ENCODE measurements at places on chromosomes 11 and 22. TPM values are rescaled to one million over a fixed set of nuclear protein-coding genes. Genes with fewer than 3 reads are reported as not detected.
A peak's percentile ranks its signal among the peaks of the same experiment; 100 is the strongest.

SYT12 gene
- 1.1 TPM for polyA plus RNA-seq

GLB1L2 gene
- 4.8 TPM for polyA plus RNA-seq

MAML2 gene
- polyA plus RNA-seq = 7.5 TPM

SLC35F2 gene
- 30.8 TPM for polyA plus RNA-seq

GAB4 gene
- polyA plus RNA-seq = not detected

WNT7B gene
- 0.15 TPM for polyA plus RNA-seq

DNA sequence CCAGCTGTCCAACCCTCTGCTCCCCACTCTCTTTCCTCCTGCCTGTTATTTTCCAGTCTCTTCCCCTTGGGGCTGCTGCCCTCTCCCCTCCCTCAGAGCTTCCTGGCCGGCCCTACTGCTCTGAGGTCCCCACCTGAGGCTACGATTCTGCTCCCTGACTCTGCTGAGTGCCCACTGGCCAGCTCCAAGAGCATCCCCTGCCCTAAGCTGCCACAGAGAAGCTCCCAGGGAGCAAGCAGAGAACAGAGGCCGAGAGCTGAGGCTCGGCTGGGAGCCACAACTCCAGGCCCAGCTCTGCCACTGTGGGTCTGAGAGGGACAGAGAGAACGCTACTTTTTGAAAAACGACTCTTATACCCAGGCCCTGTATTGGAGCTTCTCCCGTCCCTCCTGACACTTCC is 61.1 kb downstream of the CHRDL2 start:
- no peak for DNase-seq

DNA sequence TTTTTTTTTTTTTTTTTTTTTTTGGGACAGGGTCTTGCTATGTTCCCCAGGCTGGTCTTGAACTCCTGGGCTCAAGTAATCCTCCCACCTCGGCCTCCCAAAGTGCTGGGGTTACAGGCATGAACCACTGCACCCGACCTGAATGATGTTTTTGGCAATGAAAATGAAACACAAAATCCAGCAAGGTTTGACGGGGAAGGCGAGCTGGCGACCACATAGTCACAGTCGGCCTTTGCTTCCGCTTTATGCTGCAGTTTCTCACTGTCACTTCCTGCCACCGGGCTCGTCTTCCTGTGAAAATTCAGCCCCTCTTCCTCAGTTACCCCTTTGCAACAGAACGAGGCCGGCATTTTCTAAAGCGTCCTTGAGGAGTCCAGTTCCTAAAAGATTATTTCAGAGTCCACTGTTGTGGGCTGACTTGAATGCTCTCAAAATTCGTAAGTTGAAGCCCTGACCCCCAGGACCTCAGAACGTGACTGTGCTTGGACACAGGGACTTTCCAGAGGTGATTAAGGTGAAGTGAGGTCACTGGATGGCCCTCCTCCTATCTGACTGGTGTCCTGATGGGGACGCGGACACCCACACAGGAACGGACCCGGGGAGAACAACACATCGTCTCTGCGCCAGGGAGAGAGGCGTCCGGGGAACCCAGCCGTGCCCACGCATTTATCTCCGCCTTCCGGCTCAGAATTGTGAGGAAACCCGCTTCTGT is 2.9 kb upstream of the BID start:
- no peak for DNase-seq

- no peak for DNase-seq
Observed at GRCh38 chr11:14306481-14306880, 52.5 kb downstream of the RRAS2 start.

DNA sequence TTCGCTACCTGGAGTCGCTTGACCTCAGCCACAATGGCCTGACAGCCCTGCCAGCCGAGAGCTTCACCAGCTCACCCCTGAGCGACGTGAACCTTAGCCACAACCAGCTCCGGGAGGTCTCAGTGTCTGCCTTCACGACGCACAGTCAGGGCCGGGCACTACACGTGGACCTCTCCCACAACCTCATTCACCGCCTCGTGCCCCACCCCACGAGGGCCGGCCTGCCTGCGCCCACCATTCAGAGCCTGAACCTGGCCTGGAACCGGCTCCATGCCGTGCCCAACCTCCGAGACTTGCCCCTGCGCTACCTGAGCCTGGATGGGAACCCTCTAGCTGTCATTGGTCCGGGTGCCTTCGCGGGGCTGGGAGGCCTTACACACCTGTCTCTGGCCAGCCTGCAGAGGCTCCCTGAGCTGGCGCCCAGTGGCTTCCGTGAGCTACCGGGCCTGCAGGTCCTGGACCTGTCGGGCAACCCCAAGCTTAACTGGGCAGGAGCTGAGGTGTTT is 12.8 kb downstream of the TSKU start:
- DNase-seq = no peak

GRCh38 chr11:133500435-133500834 is 31.9 kb downstream of the OPCML start:
- no peak for DNase-seq

DNA sequence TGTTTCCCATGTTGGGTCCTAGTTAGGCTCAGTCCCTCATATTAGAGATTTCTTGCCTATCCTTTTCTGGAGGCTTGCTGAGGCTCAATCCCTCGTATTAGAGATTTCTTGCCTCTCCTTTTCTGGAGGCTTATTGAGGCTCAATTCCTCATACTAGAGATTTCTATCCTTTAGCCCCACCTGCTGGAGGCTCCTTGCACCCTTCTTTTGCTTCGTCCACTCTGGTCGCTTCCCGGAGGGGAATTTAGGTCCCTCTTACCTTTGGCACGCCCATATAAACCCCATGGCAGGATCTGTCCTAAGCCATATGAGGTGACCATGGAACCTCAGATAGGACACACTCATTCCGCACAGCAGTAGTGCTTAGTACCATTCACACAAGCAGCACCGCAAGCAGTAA is 15.9 kb downstream of the CYP2D6 start:
- no peak for DNase-seq

- DNase-seq = no peak
Observed at GRCh38 chr11:20156280-20156875, 3.9 kb downstream of the DBX1 start.

DNA sequence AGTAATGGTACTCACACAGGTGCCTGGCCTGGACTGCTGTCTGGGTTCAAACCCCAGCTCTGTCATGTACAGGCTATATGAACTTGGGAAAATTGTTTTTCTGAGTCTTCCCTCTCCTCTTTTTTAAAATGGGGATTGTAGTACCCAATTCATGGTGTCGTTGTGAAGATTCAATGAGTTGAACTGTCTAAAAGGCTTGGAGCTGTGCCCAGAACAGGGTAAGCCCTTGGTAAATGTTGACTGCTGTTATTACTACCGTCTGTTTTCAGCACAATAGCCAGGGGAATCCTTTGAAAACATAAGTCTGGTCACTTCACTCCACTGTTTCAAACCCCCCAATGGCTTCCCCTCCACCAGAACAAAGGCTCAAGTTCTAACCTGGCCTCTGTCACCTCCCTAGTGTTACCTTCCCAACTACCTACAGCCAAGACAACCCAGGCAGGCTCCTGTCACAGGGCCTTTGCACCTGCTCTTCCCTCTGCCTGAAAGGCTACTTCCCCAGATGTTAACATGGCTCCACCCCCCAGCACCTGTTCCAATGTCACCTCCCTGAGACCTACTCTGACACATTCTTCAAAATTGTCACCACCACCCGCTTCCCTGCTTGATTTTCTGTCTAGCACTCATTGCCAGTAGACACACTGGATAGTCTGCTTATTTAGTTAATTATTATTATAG is 152.8 kb downstream of the CHST1 start:
- no peak for DNase-seq

- no peak for DNase-seq
Observed at GRCh38 chr11:134349802-134350355, 18.1 kb downstream of the GLB1L2 start.

- DNase-seq = peak; percentile 49
Observed at GRCh38 chr11:20363500-20364340, at the start of gene HTATIP2. Gene HTATIP2, plus strand, starts transcription at chr11:20363714. Its CDS starts 524 bp downstream, at chr11:20364238.
